NB4 (cell line): ENCODE measurements at places on chromosomes 12 and 14.

DNA sequence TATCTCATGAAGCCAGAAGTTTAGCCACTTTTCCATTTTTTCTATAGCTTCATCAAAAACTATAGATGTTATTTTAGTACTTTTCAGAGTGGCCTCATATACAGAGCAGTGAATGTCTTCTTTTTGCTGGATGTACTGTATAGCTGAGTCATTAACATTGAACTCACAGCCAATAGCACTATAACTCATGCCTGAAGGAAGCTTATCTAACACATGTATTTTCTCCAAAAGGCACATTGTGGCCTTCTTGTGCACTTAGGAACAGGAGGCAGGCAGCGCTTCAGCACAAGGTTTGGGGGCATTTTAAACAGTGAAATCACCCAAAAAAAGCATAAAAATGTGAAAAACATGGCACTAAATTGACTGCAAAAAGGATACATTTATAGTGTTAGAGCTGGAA is 336.8 kb upstream of the TMTC1 start:
- no peak for DNase-seq

DNA sequence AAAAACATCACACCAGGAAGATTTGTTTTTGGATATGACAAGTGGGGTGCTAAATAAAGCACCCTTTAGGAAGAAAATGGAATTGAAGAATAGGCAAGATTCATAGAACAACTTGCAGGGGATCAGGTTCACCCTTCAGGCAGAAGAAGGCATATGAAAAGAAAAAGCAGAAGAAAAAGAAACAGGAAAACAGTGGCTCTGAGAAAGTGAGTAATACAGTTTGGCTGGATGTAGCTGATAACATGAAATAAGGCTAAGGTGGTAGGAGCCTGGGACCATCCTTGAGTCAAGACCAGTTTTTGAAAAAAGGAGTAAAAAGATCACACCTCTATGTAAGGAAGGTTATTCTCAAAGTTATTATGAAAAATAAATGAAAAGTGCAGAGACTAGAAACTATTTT is 42.4 kb downstream of the TRIP11 start:
- DNase-seq = peak; percentile 4

- no peak for DNase-seq
Observed at GRCh38 chr14:89402363-89402762, 14.7 kb downstream of the FOXN3 start.

- DNase-seq = no peak
Observed at GRCh38 chr14:58942516-58942915, 246.0 kb upstream of the DAAM1 start.

- DNase-seq = no peak
Observed at GRCh38 chr12:57309420-57309819, 58.4 kb upstream of the STAC3 start.

GRCh38 chr12:107450541-107450940 is 235.1 kb upstream of the PWP1 start:
- DNase-seq = no peak

- peak; percentile 17 for DNase-seq
Observed at GRCh38 chr14:94769391-94770250, at the start of gene GSC. Gene GSC (minus strand): TSS chr14:94770113. CDS start chr14:94770015, 98 bp downstream.

DNA sequence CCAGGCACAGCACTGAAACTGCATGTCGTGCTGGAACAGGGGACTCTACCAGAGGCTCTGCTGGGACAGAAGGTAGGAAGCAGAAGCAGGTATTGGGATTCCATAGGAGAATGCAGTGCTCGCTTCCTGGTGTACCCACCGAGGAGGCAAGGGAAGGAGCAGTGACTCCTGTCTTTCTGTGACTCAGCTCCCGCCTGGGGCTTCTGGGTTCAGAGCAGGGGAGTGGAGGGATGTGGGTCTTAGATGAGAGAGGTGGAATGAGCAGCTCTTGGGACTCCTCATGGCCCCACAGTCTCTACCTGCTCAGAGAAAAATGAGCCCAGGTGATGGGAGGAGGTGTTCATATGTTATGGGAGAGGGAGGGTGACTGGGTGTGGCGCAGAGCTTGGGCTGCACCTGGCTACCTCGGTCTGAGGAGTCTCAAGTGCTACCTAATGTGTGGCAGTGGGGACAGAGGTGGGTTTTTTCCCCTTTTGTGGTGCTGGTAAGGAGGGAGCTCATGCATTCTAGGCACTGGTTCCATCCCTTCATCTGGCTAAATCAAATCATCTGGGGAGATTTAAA is 26.3 kb downstream of the WNT5B start:
- DNase-seq = no peak

GRCh38 chr12:109256011-109256410 is 53.1 kb downstream of the FOXN4 start:
- no peak for DNase-seq

DNA sequence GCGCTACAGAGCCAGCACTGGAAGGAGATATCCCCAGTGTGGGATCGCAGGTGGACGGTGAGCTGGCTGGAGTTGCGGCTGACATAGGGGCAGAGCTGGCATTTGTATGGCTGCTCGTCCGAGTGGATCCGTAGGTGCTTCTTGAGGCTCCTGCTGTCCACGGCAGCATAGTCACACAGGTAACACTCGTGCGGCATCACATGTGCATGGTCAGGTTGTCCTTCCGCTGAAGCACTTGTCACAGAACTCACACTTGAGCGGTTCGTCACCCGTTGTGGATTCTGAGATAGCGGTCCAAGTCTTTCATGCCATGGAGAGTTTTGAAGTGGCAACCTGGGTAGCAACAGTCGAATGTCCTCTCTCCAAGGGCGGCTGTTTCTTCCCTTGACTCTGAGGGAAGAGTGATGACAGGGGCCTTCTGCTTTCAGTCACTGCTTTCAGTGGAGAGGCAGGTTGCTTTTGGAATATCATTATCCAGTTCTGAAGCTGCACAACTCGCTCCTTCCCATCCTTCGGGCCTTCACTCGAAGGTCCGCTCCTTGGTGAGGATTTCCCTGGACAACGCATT is 37.0 kb upstream of the SAV1 start:
- DNase-seq = no peak
